ENCODE measurements at places on chromosomes 3 and 15. TPM values are rescaled to one million over a fixed set of nuclear protein-coding genes. Genes with fewer than 3 reads are reported as not detected.

DNA sequence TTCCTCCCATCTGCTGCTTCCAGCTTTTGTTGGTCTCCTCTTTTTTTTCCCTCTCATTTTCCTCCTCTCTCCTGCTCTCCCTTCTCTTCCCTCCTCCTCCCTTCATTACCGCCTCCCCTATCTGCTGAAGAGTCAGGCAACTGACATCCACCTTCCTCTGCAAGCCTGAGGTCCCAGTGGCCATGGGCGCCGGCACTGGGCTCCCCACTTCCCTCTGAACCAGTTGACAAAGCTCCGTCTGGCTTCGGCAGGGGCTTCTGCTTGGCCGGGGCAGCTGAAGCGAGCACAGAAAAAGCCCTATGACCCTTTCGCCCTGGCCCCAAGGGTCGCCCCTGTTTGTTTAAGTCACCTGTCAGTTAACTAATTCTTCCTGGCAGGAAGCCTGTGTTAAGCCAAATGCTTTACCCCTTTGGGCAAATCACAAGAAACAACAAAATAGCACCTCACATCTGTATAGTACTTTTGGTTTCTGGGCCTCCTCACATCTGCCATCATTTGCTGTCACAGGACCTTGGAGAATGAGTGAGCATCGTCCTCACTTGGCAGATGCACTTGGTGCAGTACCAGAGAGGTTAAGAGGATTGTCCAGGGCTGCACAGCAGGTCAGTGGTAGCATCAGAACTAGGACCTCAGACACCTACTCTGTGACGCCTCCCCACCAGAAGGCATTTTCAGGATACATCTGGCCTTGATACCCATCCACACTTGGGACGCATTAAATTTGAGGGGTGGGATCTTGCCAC is 27.7 kb downstream of the ITGA11 start:
- DNase-seq = no peak

DNA sequence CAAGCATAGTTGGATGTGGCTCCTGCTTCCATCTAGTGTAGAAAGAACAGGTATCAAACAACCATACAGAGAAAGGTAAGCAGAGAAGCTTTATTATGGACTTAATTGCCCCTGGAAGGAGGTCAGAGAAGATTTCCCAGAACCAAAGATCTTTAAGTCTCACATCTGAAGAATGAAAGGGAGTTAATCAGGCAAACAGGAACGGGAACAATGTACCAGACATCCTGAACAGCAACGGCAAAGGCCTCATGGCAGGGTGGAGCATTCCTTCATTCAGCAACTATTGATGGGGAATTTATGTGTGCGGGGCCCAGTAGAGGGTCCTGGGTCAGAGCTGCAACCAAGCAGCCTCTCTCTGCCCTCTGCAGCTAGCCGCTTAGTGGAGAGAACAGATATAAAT is 61.5 kb downstream of the LMCD1 start:
- no peak for DNase-seq

DNA sequence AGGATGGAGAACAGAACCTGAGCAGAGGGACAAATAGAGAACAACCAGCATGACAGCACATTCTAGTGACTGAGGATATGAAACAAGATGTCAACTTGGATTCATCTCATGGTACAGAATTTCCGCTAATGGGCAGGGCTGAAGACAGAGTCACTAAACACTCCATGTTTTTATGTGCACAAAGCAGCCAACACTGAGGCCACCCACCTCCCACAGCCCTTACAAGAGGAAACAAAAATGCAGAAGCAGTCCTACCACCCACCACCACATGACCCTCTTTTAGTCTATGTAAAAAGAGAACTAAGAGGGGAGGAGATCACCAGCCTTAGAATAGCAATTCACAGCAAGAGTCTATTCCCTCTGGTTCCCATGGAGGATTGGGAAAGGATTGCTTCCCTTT is 131.4 kb upstream of the UBE2E2 start:
- no peak for DNase-seq

GRCh38 chr3:128554100-128554464 is 61.1 kb upstream of the GATA2 start:
- peak; percentile 96 for DNase-seq

DNA sequence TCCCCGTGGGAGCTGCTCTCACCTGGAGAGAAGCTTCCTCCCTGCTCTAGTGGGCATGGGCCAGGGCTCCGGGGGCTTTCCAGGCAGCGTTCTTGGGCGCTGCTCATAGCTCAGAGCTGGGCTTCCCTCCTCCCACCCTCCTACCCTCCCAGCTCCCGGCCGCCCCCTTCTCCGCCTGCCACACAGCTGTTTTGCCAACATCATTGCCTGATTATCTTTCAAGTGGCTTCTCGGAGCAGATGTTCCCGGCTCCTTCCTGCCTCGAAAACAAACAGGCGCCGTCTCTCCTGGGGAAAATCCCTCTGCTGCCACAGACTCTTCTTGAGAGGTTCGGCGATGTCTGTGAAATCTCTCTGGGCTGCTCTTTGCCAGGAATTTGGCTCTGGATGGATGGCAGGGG is 195.6 kb downstream of the RPLP1 start:
- no peak for DNase-seq

DNA sequence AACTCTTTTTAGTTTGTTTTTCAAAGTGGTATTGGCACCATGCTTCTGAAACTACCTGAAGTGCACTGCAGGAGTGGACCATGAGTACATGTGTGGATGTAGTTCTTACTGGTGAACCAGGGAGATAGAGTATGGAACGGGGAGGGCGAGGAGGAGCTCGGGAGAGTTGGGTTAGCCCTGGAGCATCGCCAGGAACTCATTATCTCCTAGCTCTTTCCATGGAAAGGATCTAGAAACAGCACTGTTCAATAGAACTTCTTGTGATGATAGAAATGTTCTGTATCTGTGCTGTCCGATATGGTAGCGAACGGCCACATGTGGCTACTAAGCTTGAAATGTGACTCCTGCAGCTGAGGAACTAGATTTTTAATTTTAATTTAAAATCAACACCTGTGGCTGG is 47.3 kb downstream of the VGLL4 start:
- no peak for DNase-seq

DNA sequence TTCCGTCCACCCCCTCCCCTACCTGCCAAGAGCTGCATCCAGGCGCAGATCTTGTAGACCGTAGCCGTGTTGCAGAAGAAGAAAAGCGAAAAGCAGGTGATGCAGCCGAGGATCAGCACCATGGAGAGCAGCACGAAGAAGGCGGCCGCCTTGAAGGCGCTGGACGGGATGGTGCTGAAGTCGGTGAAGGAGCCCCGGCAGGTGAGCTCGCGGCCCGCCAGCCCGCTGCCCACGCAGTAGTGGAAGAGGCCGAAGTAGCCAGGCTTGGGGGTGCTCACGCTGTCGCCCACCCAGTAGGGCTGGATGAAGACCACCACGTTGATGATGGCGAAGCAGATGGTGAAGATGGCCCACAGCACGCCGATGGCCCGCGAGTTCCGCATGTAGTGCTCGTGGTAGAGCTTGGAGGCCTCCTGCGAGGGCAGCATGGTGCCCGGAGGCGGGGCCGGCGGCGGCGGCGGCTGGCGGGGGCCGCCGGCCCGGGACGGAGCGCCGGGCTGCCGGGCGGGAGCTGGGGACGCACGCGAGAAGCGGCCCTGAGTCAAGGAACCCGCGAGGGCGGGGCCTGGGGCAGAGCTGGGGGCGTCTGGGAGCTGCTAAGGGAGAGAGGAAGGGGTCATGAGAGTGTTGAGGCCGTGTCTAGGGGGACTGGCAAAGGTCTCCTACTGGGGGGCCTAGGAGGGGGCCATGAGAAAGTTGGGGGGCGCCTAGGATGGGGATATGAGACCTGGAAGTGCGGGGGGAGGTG is 1.2 kb downstream of the LHFPL4 start:
- DNase-seq = peak; percentile 97

GRCh38 chr15:58710701-58711100 is 38.8 kb downstream of the ADAM10 start:
- no peak for DNase-seq

DNA sequence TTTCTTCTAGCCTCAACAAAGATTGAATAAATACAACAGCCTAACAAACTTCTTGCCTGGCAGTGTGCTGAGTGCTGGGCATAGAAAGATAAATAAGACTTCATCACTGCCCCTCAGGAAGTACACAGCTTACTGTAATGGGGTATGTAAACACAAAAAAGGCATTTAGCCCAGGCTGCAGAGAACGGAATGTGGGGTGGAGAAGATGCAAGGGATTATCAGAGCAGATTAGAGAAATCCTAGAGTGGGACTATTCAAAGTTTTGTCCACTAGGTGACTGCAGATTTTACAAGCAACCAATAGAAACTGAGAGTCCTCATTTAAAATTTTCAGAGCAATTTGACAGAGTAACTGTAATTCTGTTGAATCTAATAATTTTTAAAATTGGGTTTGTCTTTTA is 35.4 kb upstream of the TSC22D2 start:
- DNase-seq = no peak

DNA sequence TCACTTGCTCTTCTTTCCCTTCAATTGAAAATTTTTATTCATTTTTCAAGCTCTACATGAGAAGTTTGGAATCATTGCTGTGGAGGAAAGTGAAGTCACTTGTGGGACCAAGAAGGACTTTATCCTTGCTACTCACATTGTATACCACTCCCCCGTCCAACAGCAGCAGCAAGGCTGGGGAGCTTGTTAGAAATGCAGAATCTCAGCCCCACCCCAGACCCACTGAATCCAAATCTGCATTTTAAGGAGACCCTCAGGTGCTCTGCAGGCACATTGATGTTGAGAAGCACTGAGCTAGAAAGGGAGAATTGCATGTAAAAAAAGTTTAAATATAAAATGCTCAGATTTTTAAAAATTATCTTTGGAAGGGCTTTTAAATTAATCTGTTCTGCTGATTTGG is 202.3 kb upstream of the MRPL3 start:
- DNase-seq = no peak

DNA sequence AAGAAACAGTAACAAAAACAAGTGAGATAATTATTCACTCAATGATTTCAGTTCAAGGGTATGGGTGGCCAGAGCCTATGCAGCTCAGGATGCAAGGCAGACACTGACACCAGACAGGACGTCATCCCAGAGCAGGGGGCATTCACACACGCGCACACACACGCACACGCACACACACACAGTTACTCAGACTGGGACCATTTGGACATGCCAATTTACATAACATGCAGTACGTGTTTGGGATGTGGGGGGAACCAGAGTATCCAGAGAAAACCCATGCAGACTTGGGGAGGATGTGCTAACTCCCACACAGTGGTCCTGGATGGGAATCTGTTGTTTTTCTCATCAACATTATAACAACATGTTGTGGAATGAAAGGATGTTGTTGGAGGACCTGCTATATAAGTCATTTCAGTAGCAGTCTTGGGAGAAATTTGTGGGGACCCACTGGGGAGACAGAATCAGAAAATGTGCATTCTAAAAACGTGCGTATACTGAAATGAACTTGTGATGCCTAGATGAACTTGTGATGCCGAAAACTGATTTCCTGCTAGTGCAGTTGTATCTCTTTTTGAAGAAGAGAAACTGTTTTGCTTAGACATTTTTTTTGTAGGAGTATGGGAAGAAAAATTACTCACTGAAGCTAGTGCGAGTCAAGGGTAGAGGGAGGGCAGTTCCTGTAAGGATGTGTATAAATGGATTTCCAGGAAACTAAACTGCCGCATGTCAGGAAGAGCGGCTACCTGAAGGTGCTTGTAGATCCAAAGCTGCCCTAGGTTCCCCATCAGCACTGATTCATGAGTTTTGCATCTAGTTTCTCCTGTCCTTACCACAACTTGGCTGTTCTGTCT is 25.2 kb downstream of the CD200 start:
- no peak for DNase-seq

GRCh38 chr3:14131134-14131533 is 6.3 kb downstream of the TMEM43 start:
- no peak for DNase-seq

DNA sequence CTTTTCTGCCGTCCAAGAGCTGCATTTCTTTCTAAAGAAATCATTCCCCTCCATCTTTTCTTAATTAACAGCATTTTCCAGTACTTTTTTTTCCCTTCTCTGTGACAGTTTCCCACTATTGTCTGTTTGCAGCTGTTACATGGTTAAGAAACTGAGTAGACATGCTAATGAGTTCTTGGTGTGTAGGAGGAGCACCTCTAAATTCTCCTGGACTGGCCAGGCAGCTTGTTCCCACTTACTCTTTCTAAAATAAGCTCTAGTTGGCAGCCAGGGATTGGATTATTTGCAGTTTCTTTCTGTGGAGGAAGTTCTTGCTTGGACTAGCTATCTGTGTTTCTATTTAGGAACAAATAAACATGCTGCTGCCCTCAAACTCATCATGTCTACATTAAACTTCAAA is 235.1 kb upstream of the GAP43 start:
- DNase-seq = no peak

GRCh38 chr3:61858054-61858453 is 296.7 kb downstream of the PTPRG start:
- DNase-seq = peak; percentile 15

DNA sequence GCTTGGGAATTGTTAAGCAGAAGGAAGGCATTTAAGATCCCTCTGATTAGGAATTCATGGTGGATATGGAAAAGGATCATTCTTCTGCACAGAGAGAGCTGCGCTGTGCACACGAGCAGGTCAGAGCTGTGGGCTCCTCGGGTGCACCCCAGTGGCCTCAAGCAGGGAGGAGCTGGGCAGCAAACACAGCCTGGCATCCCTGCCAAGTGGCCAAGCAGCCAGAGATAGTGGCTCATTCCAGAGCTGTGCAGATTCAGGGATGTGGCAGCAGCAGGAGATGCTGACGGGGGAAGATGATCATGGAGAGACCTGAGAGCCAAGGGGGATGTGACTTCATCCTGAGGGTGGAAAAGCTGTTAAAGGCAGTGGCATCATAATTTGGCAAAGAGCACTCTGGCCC is 55.9 kb downstream of the LRRK1 start:
- no peak for DNase-seq

DNA sequence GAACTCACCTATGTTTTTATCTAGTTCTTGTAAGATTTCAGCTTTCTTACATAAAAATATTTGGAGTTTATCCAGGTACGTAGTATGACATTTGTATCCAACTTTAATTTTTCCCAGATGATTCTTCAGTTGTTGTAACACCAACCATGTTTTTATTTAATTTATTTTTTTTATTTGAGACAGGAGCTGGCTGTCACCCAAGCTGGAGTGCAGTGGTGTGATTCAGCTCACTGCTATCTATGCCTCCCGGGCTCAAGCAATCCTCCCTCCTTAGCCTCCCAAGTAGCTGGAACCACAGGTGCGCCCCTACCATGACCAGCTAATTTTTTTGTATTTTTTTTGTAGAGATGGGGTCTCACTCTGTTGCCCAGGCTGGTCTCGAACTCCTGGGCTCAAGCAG is 6.6 kb downstream of the XYLB start:
- no peak for DNase-seq

DNA sequence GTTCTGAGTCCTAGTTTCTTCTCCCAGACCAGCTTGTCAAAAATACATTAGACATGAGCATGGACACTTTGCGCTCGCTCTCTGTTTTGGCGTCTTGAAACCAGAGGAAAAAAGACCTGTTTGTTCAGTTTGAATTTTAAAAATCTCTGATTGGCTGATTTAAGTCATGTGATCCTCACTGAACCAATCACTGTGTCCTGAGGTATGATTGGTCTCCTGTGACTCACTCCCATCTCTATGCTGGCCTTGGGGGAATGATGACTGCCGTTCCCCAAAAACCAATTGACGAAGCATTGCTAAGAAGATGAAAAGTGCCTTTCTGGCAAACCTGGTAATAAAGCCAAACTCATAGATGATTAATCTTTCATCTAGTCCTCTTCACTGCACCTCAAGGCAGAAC is 256.5 kb downstream of the IL5RA start:
- no peak for DNase-seq

Gene BDH1
- 5.8 TPM for total RNA-seq

Gene COLQ
- total RNA-seq = 1.5 TPM

Gene SENP5
- total RNA-seq = 42.4 TPM

Gene CORO2B
- total RNA-seq = 14.1 TPM

Gene ZNF609
- total RNA-seq = 20.9 TPM

Gene SLC28A1
- total RNA-seq = not detected

Gene GFM1
- total RNA-seq = 46.9 TPM
